Fibroblast of skin of scalp (primary cell): ENCODE measurements at places on chromosomes 7 and 10.
A peak's percentile ranks its signal among the peaks of the same experiment; 100 is the strongest.

GRCh38 chr7:76054123-76055120 lies 6.5 kb downstream of the MDH2 start:
- DNase-seq, result no peak

DNA sequence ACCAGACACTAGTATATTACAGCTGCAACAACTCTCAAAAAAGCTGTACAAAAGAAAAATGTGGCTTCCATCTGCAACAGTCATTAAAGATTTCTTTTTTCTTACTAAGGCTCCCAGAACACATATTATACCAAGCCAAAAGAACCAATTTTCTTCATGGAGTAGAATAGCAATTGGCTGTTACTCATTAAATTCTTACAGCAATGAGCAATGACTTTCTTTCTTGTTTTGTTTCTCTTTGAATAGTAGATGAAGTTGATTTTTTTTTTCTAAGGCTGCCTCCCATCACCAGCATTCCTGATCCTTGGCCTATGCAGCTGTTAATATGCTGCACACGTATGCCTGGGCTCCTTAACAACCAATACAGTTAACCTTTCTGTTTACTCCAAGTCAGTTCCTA lies 36.6 kb upstream of the SPOCK2 start:
- DNase-seq, result peak; percentile 49

DNA sequence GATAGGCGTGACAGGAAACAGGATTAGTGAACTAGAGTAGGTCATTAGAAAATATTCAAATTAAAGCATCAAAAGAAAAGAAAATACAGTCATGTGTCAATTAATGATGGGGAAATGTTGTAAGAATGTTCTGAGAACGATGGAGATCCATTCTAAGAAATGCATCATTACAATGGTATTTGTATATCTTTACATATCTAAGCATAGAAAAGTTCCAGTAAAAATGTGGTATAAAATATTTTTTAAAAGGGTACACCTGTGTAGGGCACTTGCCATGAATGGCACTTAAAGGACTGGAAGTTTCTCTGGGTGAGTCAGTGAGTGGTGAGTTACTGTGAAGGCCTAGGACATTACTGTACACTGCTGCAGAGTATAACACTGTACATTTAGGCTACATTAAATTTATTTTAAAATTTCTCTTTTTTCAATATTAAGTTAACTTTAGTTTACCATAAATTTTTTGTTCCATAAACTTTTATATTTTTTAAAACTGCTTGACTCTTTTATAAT lies 282.5 kb downstream of the BMPER start:
- no peak for DNase-seq

- no peak for DNase-seq
These were observed 7.1 kb downstream of the FKBP14 start for GRCh38 chr7:30019387-30019786.

- DNase-seq, result no peak
These were observed 105.0 kb downstream of the SH2D4B start for GRCh38 chr10:80642661-80643060.

DNA sequence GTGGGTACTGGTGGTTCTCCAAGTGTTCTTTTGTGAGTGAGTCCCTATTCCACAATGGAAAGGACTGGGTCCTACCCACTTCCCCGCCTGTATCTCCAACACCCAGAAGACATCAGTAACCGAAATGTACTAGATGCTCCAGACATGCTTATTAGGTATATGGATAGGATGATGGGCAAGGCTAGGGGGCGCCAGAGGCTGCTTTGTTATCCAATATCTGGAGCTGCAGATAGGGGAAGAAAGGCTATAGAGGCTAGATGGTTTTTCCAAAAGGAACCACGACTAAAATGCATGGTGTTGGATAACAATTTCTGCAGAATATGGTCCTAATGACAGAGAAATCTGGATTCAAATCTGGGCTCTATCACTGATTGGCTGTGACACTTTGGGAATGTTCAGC lies 56.2 kb upstream of the TM9SF3 start:
- DNase-seq, result no peak

DNA sequence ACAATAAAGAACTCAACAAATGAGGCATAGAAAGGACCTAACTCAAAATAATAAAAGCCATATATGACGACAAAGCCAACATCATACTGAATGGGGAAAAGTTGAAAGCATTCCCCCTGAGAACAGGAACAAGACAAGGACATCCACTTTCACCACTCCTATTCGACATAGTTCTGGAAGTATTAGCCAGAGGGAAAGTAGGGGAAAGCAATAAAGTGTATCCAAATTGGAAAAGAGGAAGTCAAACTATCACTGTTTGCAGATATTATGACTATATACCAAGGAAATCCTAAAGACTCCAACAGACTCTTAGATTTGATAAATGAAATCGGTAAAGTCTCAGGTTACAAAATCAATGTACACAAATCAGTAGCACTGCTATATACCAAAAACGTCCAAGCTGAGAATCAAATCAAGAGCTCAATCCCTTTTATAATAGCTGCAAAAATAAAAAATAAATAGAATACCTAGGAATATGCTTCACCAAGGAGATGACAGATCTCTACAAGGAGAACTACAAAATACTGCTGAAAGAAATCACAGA lies 4.8 kb downstream of the ANXA7 start:
- no peak for DNase-seq

GRCh38 chr10:106402458-106402857 lies 762.0 kb downstream of the SORCS1 start:
- DNase-seq, result no peak

DNA sequence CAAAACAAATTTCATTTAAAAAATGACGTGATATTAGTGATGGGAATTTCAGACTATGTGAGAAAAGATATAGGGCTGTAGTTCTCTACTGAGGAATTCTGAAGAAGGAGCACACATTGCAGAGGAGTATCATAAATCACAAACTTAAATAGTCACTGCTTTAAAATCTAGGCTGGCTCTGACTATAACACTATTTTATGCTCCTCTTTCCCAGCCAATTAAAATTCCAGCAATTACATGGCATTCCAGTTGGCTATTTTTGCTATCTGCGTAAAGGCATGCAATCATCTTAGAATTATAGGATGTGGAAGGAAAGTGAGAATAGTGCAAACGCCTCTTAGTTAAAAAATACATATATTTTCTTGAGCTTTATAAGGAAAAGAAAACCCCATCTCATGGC lies 123.1 kb downstream of the GNAI1 start:
- DNase-seq, result peak; percentile 60

GRCh38 chr10:10490581-10490980 lies 527.1 kb upstream of the CELF2 start:
- peak; percentile 11 for DNase-seq

DNA sequence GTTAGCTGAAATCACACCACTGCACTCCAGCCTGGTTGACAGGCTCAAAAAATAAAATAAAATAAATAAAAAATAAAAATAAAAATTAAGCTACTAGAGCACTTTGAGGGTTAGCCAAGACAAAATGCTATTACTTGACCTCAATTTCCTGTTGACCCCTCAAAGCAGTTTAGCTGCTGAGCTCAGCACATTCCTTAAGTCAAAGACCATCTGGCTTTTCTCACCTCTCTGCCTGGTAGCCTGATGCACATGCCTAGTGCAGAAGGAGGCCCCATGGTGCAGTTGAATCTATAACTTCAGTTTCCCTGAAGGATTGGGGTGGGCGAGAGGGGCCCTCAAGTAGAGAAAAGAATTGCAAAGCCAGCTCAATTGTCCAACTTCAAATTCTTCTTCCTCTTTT lies 211.1 kb upstream of the GALNT17 start:
- no peak for DNase-seq

GRCh38 chr10:110852255-110852896 lies 19.4 kb upstream of the PDCD4 start:
- no peak for DNase-seq

- no peak for DNase-seq
These were observed 82.2 kb downstream of the EPDR1 start for GRCh38 chr7:38002689-38003088.

DNA sequence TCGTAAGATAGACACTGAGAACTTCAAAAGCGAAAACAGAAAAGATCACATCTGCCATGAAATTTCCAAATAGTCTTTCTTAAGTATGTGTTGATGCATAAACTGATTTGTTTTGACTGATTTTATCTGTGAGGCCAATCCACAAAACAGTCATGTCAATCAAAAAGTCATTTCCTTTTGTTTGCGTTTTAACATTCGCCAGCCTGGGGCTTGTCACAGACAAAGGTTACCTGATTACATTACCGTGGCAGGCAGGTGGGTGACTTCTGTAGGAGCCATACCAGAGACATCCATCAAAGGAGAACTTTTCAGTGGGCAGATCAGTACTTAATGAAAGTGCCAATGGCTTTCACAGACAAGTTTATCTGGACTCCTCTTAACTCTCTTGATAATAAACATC lies 45.5 kb upstream of the BET1 start:
- DNase-seq, result no peak

DNA sequence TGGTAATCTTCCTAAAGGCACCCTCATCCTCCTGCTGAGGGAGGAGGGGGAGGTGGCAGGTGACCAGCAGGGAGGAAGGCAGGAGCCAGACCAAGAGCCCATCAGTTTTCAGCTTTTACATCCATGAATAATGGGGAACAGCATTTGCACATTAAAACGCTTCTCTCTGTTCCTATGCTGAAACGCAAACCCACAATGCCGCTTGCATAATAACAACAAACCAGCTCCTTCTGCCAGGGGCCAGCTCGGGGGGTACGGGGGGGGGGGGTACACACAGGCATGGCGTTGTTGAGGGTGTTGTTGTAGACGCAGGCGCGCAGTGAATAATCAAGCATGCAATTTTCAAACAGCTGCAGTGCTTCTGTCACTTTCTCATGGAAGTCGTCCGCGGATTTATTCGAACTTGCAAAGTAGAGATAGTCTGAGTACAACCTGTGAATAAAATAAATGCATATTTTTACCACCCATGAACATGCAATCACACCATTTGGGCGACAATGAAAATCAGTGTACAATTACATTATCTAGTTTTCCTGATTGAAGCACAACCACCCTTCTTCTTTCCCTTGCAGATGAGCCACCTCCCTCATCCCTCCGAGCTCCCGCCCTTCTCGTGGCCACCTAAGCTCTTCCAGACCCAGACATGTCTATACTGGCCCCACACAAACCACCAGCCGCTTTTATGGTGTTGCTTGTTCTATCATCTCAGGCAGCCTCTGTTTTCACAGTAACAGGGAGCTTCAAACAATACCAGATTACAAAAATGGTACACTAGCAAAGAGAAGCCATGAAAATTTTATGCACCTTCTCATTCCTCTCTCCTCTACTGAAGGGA lies 72.2 kb downstream of the CHST15 start:
- DNase-seq, result no peak

DNA sequence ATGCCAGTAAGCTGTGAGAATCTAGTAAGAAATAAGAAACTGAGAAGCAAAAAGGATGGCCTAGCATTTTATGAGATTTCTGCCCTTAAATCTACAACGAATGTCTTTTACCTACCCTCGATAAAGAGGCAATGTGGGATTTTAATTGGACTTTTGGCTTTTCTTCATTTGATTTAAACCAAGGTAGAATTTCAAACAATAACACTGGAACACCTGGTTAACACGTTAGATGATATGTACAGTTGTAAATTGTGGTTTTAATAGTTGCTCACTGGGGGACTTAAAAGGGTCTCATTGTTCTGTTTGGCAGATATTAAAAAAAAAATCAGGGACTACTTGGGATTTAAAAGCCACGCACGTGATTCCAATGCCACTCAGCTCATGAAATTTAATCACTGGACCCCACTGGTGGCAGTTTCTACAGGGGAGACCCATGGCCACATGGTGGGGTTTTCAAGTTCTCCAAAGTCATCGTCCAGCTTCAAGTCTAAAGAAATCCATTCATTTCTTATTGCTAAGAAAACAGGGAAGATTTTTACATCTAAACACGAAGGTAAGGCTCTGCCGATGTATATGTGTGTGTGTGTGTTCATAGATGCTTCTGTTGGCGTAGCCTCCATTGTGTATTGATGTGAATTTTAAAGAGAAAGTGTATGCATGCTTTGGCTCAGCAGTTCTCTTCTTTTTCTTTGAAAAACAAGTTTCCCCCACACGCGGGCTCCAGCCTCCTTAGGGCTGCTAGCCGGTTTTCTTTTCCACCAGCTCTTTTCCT lies 588.6 kb upstream of the MKI67 start:
- no peak for DNase-seq

- no peak for DNase-seq
These were observed 122.6 kb downstream of the PON1 start for GRCh38 chr7:95201727-95202126.

DNA sequence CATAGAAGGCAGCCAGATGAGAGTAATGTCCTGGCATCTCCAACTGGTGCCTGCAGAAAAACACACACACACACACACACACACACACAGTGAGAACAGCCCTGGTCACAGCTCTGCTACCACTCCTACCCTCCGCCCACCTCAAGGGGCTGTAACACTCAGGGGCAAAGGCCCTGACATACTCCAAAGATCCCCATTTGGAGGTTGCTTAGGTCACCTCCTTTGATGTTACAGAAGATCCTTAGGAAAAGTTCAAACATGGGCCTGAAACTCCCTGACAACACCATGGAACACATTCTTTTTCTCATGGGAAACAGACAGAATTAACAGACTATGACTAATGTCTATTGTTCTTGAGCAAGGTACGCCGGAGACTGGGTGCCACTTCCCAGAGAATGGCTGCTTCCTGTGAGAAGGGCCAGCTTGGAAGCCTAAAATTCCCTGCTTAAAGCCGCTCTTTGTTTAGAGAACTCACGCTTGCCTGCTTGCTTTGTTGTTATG lies 27.7 kb downstream of the DENND11 start:
- no peak for DNase-seq

DNA sequence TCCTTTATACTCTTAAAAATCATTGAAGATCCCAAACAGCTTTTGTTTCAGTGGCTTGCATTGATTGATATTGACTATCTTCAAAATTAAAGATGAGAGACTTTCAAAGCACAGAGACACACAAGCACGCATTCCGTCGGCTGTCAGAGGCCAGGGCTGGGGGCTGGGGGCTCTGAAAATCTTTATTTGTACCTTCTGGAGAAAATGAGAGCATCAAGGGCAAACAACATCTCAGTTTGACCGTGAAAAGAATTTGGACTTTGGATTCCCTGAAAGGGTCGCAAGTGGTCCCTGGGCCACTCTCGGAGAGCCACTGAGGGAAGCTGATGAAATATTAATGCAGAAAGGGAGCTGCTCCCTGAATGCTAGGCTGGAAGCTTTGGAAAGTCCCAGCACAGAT lies 96.4 kb downstream of the CHST15 start:
- no peak for DNase-seq

DNA sequence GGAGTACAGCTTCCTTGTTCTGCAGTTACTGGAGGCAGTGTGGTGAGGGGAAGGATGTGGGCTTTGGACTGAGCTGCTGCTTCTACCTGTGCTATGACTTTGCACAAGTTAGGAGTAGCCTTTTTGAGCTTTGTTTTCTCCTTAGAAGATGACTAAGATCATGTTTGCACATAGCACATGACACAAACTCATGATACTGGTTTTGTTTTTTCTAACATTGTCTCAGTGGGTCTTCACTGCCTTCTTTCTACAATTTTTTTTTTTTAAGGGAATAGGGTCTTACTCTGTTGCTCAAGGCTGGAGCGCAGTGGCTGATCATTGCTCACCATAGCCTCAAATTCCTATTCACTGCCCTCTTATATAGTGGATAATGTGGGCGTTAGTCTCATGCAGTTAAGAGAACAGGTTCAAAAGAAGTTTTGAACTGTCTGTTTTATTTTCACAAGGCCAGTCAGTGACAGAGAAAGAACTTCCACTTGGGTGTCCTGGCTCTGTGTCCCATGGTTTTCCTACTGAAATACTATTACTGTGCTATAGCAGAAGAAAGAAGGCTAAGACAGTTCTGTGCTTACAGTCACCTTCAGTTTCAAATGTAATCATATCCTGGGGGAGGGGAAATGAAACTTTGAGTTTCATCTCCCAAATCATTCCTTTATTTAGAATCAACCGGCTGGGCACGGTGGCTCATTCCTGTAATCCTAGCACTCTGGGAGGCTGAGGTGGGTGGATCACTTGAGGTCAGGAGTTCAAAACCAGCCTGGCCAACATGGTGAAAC lies 72.0 kb downstream of the KAT6B start:
- no peak for DNase-seq
